ENCODE measurements at places on chromosomes 6 and 20.

GRCh38 chr6:25423358-25423757 lies 144.2 kb downstream of the CARMIL1 start:
- DNase-seq: no peak

- peak; percentile 55 for DNase-seq
Measured at GRCh38 chr20:64079273-64080012, at the start of gene RGS19. TSS of gene RGS19 (minus strand) at chr20:64079518. CDS start at chr20:64076886, 2,632 bp downstream.

DNA sequence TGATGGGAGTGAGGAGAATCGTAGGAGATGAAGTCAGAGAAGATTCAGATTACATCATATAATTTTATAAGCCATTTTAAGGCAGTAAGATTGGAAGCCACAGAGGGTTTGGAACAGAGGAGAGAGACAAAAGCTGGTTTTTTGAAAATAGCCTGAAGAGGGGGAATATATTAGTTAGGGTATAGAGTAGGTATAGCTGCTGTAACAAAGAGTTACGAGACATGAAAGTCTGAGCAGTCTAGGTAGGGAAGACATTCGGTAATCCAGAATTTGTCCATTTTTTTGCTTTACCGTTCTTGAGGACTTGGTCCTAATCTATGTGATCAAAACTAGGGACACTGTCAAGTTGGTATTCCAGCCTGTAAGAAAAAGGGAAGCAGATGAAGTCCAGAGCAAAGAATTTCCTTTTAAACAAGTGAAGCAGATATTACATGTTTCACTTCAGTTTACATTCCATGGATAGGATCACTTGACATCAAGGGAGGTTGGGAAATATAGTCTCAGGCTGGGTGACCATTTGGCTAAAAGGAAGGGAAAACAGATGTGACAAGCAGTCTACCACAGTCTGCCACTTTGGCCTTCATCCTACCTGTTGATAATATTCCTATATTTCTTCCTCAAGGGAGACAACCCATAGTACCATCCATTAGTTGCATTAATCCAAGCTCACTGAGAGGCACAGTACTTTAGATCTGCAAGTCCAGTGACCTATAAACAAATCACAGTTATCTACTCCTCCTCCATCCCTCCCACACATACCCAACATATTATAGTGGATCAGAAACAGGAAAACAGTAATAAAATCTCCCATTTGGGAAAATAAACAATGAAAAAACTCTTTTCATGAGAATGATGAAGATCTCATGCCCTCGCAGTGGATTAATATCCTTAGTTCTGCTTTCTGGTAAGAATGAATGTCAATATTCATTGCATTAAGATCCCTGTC lies 10.2 kb downstream of the FAM135A start:
- DNase-seq: no peak

DNA sequence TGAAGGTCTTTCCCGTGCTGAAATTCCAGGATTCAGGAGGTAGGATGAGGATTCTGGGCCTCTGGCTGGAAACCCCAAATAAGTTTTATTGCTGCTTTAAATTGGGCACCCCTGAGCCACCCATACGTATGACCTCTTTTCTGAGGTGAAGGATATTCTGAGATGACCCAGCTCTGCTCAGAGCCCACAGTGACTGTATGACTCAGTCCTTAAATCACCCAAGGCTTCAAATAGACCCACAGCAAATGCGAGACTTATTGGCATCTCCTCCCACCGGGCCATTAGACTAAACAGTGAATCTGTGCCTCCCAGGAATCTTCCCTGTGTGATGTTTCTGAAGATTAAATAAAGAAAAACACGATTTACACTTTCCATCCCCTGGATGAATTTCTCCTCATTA lies 9.5 kb downstream of the SIRPG start:
- no peak for DNase-seq

GRCh38 chr20:43583982-43584432 lies 6.7 kb upstream of the IFT52 start:
- DNase-seq: peak; percentile 98

- DNase-seq: peak; percentile 90
Measured at GRCh38 chr6:43669050-43669921, 18.3 kb downstream of the MRPS18A start.

DNA sequence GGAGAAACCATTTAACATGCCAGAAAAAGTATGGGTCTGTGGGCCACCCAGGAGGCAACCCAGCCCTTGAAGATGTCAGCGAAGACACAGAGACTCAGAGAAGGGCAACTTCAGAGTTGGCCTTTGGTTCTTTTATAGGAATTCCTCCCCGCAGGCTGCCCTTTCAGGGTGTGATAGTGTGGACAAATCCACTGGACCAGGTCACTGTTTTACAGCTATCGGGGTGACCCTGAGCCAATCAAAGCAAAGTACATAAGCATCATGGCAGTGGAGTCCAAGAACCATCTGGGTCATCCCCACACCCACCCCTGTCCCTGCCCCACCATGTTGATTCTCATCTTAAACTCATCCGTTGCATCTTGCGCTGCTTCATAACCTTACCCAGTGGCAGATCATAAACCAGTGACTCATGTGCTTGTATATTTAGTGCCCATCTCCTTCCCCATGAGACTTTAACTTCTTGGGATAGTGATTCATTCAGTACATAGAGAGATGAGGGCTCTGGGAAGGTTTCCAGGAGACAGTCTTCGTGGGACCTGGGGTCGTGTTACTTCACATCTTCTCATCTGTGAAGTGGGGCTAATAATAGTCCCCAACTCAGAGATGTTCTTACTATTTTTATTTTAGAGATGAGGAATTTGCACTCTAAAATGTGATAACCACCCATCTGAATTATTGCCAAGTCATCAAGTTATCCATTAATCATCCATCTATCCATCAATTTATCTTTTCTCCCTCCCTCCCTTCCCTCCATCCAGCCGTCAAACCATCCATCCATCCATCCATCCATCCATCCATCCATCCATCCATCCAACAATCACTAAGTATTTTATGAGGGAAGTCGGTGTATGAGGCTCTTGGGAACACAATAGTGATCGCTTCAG lies 51.0 kb downstream of the EDN3 start:
- DNase-seq: no peak

GRCh38 chr6:19268718-19269117 lies 568.5 kb upstream of the ID4 start:
- no peak for DNase-seq

- DNase-seq: no peak
Measured at GRCh38 chr6:29726571-29727194, 3.4 kb downstream of the HLA-F start.

GRCh38 chr6:135707426-135707825 lies 144.1 kb upstream of the PDE7B start:
- DNase-seq: no peak

- no peak for DNase-seq
Measured at GRCh38 chr6:134740027-134740373, 209.9 kb downstream of the ALDH8A1 start.

DNA sequence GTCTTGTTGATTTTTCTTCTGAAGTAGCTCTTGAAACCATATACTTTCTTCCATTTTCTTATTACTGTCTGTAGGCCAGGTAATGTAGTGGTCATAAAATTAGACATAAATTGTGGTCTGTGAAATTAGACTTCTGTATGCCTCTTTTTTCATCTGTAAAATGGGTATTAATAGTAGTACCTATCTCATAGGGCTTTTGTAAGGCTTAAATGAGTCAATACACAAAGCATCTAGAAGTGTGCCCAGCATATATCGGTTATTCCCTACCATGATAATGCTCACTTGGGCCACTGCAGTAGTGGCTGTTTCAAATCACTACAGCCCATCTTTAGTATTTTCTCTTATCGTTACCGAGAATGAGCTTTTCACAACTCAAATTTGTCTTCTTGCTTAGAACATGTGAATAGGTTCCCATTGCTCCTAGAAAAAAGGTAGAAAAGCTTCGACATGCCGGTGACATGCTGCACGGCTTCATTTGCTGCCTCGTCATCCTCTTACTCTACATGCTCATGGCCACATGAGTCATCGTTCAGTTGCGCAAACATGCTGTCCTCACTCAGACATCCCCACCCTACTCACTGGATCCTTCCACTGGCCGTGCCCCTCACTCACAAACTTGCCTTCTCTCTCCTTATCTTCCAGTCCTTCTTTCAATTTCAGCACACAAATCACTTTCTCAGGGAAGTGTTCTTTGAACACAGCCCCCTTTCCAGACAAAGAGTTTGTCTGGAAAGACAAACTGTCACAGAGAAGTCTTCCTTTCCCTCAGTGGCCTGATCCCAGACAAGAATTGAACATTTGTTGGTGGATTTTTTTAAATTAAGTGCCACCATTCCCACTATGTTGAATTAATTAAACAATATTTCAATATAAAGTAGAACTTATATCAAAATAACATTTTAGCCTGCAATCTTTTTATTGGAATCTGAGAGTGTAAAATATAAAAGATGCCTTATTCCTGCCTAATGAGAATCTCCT lies 32.2 kb upstream of the ERVFRD-1 start:
- DNase-seq: peak; percentile 74

DNA sequence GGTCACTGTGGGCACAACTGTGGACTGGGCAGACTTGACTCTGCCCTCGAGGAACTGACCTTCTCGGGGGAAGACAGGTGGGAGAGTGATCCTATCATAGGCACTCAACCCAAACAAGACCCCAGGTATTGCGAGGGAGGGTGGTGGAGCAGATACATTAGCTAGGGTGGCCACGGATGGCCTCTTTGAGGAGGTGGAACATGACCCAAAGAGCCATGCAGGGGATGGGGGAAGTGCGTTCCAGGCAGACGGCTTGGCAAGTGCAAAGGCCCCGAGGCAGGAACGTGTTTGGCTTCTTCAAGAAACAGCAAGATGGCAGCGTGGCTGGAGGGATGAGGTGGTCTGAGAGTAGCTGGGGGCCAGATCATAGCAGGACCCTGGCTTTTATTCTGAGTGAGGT lies 167.6 kb downstream of the NFATC2 start:
- DNase-seq: no peak

- peak; percentile 40 for DNase-seq
Measured at GRCh38 chr6:30238178-30238795, 25.1 kb upstream of the TRIM26 start.

GRCh38 chr6:54716010-54716409 lies 130.6 kb upstream of the FAM83B start:
- no peak for DNase-seq

DNA sequence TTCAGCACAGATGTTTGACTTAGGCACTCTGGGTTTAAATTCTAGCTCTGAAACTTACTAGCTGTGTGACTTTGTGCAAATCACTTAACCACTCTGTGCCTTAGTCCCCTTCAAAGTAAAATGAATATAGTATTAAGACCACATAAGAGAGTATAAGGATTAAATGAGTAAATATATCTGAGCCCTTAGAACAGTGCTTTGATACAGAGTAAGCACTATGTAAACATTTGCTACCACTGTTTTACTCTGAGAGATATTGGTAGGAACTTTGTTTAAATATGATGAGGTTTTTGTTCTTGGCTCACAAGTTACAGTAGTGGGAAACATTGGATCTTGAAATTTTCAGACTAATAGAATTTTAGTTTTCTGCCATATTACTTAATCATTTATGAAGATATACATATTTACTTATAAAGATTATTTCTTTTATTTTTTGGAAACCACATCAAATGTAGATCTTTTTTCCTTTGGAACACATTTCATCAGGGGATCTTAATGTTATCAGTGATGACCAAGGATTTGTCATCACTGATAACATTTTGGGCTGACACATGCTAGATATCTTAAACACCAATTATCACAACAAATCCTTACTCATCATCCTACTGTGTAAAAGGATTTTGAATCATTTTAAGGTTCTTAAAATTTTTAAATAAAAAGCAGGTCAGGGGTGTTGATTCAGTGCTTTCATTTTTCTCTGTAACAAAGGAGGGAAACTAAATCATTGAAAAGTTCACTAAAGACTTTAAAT lies 226.2 kb downstream of the EYA4 start:
- peak; percentile 47 for DNase-seq

DNA sequence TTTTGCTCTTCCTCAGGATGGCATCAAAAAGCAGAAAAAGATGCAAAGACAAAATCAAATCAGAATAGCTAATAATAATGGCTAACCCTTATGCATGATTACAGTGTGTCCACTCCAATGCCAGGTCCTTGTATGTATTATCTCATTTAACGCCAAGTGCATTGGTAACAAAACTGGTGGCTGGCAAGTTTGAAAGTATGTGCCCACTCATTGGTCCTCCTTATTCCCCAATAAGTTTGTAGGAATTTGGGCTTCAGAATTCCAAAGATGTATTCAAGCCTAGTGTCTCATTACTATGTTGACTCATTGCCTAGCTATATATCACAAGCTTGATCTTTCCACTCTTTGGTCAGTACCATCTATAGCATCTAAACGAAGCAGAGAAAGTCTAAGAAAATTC lies 196.6 kb downstream of the GJA10 start:
- no peak for DNase-seq

GRCh38 chr6:145704143-145704781 lies 31.1 kb downstream of the EPM2A start:
- peak; percentile 55 for DNase-seq

- DNase-seq: peak; percentile 82
Measured at GRCh38 chr6:160010067-160010466, 41.2 kb downstream of the IGF2R start.

DNA sequence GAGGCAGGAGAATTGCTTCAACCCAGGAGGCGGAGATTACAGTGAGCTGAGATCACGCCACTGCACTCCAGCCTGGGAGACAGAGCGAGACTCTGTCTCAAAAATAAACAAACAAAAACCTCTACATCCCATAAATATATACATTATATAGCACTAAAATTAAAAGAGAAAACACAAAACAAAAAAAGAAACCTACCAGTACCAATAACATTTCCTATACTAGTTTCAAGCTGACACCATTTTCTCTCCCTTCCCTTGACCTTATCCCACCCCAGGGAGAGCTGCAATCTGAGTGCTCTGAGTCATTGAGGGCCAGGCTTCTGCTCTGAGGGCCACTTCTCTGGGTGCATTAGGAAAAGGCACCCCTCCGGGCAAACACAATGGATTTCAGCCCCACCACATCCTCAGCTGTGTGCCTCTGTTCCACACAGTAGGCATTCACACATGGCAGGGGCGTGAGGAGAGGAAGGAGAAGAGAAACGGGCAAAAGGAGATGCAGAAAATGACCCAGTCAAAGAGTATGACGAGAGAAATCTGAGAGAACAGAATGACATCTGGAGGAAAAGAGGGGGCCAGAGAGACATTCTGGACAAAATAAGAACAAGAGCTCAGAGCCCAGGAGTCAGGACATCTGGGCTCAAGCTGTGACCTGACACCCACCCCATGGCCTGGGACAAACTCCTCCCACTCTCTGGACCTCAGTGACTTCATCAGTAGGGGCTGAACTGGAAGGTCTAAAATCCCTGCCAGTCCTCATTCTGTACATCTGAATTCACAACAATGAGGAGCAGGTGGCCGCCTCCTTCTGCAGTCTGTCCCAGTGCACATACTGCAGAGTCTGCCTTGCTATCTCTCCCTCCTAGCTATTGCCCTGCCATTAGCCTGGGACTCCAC lies 18.2 kb downstream of the TRIM26 start:
- DNase-seq: no peak

GRCh38 chr20:22374678-22375590 lies 209.4 kb downstream of the FOXA2 start:
- DNase-seq: peak; percentile 50
